Large intestine (tissue), 12 donors: ENCODE measurements at places on chromosomes 13 and 19.
A peak's percentile ranks its signal among the peaks of the same experiment; 100 is the strongest.

DNA sequence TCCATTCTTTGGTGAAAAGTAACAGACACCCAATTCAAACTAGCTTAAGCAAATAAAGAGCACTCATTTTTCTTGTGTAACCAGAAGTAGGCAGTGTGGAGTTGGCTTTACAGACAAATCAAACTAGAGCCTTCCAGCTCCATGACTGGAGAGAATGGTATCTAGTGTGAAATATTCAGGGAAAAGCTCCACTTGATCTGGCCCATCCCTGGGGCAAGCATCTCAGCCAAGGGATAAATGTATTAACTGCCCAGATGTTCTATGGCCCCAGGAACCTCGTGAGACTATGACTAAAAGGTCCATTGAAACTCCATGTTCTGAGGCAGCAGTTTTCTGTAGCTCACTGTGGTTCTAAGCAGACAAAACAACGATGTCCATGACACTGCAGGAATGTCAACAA is 49.9 kb downstream of the TBC1D4 start:
- DNase-seq: no peak

GRCh38 chr13:99211421-99212035 is 10.9 kb downstream of the UBAC2 start:
- DNase-seq: no peak

GRCh38 chr13:96629331-96629730 is 364.9 kb downstream of the OXGR1 start:
- no peak for DNase-seq

DNA sequence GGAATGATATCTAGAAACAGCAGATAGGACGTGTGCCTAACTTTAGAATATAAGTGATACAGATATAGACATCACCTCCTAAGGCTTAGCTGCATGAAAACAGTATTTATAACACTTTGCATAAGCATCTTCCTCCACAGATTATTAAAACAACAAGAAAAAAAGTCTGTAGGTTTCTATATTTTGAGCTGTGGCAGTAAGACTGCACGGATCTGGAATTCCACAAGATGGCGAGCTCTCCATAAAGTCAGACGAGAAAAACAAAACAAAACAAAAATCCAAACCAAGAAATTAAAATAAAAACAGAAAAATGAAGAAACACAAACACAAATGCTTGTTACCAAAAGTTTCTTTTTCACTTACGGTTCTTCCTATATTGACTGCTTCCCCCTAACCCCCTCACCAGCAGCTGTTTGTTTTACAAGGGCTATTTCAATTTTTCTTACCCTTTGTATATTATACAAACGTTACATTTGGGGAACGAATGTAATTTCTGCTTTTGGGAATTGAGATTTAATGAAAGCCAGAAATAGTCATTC is 285.8 kb downstream of the MYO16 start:
- no peak for DNase-seq

DNA sequence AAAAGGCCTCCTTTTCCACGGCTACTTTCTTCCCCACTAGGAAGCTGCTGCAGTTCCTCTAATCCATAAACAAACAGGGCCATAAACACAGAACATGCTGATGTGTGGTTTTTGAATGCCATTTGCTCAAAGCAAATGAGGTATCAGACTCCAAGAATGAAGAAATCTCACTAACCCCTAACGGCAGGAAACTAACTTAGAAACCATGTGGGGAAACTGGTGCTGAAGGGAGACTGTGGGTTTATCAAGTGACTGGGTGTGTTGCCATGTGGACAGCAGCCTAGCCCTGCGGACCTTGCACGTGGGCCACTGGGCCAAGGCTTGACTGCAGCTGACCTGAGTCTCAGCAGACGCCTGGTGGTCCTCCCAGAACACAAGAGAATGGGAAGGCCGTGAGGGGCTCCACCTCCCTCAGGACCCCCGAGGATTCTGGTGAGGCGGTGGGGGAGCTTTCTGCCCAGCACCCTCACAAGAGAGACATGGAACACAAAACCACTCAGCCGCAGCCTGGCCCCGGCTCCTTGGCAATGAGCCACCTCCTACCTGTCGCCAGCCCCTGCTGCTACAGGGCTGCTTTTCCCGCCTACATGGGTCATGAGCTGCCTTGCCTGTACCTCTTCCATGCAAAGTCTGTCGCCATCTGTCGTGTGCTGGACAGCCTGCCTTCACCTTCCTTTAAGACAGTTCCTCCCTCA is 10.6 kb downstream of the SLC15A1 start:
- peak; percentile 78 for DNase-seq

- no peak for DNase-seq
Observed at GRCh38 chr13:21738630-21739029, 67.8 kb downstream of the FGF9 start.

GRCh38 chr13:39525506-39525905 is 77.5 kb downstream of the LHFPL6 start:
- no peak for DNase-seq

- peak; percentile 55 for DNase-seq
Observed at GRCh38 chr19:8252922-8253589, 43.9 kb downstream of the CERS4 start.

DNA sequence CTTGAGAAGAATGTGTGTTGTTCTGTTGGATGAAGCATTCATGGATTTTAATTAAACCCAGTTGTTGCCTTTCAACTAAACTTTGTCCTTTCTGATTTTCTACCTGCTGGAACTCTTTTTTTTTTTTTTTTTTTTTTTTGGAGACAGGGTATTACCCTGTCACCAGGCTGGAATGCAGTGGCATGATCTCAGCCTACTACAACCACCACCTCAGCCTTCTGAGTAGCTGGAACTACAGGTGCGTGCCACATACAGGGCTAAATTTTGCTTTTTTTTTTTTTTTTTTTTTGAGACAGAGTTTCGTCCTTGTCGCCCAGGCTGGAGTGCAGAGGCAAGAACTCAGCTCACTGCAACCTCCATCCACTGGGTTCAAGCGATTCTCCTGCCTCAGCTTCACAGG is 6.9 kb downstream of the ZNF791 start:
- DNase-seq: no peak

GRCh38 chr13:111586291-111586690 is 265.8 kb downstream of the TEX29 start:
- no peak for DNase-seq

GRCh38 chr13:46295491-46296114 is 83.9 kb downstream of the LRRC63 start:
- no peak for DNase-seq

GRCh38 chr13:41402691-41403511 is 54.4 kb upstream of the RGCC start:
- no peak for DNase-seq

DNA sequence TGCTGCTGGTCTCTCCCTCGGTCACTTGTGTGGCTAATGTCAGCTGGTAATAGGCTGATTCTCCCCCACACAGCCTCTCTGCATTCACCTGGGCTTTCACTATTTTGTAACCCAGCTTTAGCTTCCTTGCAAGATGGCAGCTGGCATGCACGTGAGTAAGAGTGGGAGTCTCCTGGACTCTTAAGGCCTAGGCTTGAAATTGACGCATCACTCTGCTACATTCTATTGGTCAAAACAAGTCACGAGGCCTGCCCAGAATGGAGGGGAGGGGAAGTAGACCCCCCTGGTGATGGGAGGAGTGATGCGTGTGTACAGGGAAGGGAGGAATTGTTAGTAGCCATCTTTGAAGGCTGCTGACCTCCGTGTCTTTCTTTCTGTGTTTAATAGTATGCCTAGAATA is 24.9 kb upstream of the PNMA8B start:
- DNase-seq: no peak

DNA sequence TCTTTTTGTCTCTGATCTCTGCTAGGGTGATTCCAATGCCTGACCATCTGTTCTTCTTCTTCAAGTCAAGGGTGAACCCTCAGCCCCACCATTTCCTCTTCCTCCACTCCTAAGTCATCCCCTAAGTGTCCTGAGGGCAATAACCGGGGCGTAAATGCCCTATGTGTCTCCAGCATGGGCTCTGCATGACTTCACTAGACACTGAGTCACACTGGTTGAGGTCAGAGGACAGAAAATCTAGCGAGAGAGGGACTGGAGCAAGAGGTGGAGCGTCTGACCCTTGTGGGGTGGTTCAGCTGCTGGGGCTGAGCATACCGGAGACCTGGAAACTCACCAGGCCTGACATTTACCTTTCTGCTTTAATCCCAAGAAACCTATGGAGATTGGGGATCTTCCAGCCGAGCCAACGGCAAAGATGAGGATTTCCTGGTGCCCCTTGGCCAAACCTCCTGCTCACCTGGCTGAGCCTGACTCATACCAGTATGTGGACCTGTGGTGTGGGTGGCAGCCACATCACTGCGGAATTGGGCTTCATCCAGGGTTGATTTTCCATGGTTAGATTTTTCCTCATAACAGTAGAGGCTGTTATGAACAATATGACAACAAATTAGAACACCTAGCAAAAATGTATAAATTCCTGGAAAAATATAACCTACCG is 26.9 kb downstream of the SCGB2B2 start:
- no peak for DNase-seq

DNA sequence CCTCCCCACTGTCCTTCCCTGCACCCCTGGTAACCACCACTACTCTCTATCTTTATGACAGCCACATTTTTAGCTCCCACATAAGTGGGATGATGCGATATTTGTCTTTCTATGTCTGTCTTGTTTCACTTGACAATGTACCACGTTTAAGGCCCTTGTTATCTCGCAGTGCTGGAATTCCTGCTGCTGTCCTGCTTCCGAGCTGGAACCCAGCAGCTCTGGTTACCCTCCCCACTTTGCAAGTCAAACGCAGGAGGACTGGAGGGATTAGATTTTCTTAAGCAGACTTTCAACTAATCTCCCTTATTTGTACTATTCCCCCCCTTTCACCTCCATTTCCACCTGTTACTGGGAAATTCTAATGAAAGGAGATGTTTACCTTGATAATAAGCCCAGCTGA is 59.1 kb upstream of the PDX1 start:
- no peak for DNase-seq

- DNase-seq: no peak
Observed at GRCh38 chr19:5133986-5134595, 165.2 kb downstream of the KDM4B start.

GRCh38 chr19:17357724-17358123 is 19.4 kb downstream of the PLVAP start:
- no peak for DNase-seq

- DNase-seq: no peak
Observed at GRCh38 chr13:113747291-113747833, 11.7 kb upstream of the TMEM255B start.

DNA sequence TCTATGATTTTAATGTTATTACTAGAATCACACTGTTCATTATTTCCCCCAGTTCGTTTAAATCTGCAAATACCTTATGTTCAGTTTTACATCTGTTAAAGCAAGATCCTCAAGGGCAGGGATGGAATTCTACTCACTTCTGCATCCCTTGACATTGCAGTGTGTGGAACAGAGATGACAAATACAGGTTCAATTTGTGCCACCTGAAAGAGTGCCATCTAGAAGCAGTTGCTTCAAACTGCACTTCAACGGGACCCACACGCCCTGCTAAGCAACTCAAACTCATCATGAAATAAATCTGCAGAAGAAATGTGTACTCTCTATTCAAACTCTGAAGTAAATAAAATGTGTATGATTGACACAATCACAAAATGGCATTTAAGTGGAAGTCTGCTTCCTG is 44.5 kb downstream of the RUBCNL start:
- DNase-seq: no peak

DNA sequence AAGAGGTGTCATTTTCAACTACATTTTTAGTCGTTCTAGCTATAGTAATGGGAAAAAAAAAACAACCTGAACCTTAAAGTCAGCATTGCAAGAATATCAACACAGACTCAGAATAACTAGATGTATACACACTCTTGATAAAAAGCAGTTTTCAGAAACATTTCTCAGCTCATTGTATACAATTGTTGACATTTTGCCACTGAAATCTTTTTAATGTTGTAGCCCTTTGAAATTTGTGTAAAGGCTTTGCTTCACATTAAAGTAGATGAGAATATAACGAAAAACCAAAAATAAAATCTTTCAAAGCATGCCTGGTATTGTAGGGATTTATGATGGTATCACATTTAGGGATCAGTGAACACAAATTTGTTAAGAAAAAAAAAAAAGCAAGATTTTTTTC is 87.2 kb upstream of the SLC10A2 start:
- DNase-seq: no peak

GRCh38 chr13:40809471-40809870 is 20.1 kb downstream of the SLC25A15 start:
- no peak for DNase-seq

DNA sequence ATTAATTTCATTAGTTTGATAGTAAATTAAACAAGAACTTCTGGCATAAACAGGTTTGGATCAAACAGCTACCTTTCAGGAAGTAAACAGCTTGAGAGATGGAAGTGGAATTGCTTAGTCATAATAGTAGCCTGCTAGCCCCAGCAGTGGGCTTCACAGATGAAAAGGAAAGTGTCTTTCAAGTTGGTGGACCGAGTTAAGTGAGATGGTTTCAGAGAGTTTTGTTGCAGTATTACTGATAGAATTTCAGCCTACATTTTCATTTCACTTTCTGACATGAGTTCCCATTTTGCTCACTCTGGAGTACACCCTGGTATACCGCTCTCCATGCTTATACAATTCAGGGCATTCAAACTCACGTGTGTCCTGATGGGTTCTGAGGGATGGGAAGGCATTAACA is 2.0 kb upstream of the PTOV1 start:
- no peak for DNase-seq

- DNase-seq: no peak
Observed at GRCh38 chr13:29805994-29806979, 44.1 kb downstream of the UBL3 start.

DNA sequence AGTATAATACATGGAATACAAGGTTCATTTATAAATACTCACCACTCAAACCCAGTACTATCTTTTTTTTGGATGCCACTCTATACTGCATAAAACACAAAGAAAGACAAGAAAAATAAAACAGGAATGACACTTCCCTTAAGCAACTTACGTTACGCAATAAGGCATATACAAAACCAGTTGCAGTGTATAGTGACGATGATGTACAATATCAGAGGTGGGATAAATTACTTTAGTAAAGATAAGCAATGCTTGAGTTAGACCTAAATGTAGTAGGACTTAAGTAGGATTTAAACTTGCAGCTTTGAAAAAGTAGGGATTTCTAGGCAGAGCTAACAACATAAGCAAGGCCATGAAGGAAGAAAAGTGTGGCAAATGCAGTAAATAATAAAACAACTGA is 374.9 kb downstream of the SPRY2 start:
- no peak for DNase-seq
